LHCN-M2 (cell line): ENCODE measurements at places on chromosomes 7 and 10. TPM values are rescaled to one million over a fixed set of nuclear protein-coding genes. Genes with fewer than 3 reads are reported as not detected.

Gene MLXIPL
- total RNA-seq: 0.13 and 0.63 TPM in 2 replicates

- DNase-seq: no peak
Observed at GRCh38 chr7:158453663-158454062, 134.0 kb downstream of the PTPRN2 start.

Gene MMP21
- not detected in 2 replicates for total RNA-seq

DNA sequence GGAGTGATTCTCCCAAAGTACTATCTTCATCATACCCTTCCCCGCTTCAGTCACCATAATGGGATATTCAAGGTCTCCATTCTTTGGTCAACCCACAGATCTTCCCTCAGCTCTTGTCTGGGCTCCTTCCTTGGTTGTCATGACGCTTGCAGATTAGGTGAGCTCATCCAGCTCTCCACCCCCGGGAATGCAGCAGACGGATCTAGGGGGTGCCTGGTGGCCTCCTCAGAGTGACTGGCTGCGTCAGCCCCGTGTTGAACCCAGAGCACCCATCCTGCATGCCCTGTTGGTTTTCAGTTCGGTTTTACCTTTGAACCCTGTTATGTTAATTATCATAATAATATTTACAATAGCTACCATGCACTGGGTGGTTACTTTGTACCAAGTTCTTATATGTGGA, 6.4 kb downstream of the NEURL1 start:
- DNase-seq: no peak

Gene CXCL12
- 0.13 and 0.29 TPM in 2 replicates for total RNA-seq
